NCI-H1930 (cell line): ENCODE measurements at places on chromosomes 7 and 10.

DNA sequence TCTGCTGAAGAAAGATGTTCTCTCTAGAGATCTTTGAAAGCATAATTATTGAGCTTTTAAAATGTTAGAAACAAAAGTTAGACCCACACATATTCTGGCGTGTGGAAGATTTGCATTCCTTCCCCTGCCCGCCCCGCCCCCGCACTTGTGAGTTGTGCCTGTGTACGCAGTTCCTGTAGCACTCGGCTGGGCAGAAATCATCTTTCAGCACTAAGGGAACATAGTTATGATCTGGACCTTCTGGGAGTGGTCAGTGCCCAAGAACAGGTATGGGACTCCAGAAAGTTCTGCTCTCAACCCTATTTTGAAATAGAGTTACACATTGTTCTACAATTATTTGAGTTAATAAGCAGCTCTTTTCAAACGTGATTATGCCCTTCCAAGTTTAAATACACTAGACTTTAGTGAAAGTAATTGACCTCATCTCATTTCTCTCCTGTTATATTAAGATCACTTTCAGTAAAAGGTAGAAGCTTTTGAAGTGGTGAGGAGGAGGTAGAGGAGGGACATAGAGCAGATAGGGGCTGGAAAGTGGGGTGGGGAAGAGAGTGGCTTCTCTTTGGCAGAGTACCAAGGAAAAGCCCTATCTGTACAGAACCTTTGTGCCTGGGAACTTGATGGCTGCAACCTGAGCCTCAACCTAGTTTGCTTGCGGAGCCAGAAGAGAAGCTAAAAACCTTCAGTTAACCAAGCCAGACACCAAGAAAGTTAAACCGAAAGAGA is 5.7 kb downstream of the BLVRA start:
- DNase-seq, result no peak

- no peak for DNase-seq
Observed at GRCh38 chr7:40244226-40244625, 109.4 kb downstream of the SUGCT start.

GRCh38 chr7:149280151-149280550 is 18.2 kb downstream of the ZNF783 start:
- DNase-seq, result no peak

DNA sequence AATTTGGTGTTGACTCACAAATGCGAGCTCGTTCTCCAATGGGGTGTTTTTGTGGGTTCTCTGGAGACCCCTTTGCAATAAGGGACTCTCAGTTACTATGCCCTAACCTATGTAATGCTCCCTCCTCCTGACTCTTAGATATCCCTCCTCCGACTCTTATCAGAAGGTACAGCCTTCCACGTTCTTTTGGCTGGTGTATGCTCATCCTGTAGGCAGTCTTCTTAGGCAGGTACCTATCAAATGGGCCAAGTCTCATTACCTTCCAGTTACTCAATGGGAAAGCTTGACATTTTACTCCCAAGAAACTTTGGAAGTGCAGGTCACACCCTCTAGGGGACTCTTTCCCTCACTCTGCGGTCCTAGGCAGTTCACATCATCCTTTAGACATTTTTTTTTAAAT is 32.6 kb downstream of the SLC26A5 start:
- no peak for DNase-seq

DNA sequence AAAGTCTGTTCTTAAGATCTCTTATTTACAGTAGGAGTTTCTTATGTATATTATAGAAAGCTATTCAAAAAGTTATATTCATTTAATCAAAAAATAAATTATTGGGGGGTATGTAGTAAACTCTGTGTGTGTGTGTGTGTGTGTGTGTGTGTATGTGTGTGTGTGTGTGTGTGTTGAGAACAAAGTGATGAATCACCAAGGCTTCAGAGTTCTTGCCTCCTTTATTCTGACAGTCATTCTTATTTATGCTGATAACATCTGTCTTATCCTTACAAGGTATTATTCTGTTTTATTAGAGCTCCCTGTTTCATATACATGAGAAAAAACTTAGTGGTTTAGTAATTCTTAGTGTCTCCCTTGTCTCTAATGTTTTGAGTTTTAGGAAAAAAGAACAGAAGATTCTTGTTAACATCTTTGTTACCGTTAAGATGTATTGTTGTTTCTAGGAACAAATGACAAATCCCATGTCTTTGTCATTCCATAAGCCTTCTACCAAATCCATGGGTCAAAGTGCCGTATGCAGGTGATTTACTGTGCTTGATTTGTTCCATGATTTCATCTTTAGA is 424.0 kb downstream of the EXOC4 start:
- no peak for DNase-seq

- DNase-seq, result no peak
Observed at GRCh38 chr10:44714451-44714850, 196.7 kb upstream of the TMEM72 start.

DNA sequence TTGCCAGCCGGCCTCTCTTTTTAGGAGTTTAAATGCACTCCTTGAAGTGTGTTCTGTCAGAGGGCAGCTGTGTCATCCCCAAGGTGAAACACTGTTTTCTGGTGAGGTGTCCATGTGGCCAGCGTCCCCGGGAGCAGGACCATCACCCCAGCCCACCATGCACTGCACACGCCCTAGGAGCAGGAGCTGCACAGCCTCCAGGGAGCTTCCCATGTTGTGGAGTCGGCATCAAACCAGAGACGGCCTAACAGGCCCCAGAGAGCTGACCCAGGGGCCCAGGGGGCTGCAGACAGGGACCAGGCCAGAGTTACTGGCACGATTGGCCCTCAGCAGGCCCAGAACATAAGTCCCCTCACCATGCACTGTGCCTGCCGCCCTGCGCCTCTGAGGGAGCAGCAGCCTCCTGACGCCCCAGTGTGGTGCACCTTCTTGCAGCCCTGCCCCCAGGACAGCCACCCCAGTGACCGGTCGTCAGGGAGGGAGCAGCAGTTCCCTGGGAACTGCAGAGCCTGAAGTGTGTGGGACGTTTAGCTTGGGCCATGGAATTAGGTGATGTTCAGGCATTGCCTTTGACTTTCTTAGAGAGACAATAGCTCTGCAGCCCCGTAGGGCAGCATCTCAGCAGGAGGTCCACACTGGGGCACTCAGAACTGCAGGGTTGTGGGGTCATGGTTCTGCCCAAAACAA is 97.9 kb downstream of the NKX6-2 start:
- no peak for DNase-seq

- DNase-seq, result no peak
Observed at GRCh38 chr7:71021131-71021530, 110.8 kb upstream of the GALNT17 start.

- no peak for DNase-seq
Observed at GRCh38 chr7:157499121-157499834, 162.5 kb downstream of the DNAJB6 start.

GRCh38 chr7:158809596-158809995 is 19.7 kb downstream of the ESYT2 start:
- no peak for DNase-seq

DNA sequence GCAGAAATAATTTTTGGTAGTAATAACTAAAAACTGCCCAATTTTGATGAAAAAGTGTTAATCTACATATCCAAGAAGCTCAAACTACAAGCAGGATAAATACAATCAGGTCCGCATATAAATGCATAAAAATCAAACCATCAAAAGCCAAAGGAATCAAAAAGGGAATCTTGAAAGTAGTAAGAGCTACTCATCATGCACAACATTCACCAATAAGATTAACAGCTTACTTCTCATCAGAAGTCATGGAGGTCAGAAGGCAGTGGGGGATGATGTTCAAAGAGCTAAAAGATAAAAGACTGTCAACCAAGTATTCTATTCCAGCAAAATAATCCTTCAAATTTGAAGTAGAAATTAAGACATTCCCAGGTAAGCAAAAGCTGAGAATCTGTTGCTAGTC is 76.4 kb downstream of the CRPPA start:
- no peak for DNase-seq

- DNase-seq, result no peak
Observed at GRCh38 chr10:96708456-96708855, 11.9 kb downstream of the PIK3AP1 start.

- DNase-seq, result no peak
Observed at GRCh38 chr10:61733358-61733940, 70.7 kb downstream of the CABCOCO1 start.

GRCh38 chr7:74003621-74004020 is 24.4 kb upstream of the ELN start:
- no peak for DNase-seq

- DNase-seq, result no peak
Observed at GRCh38 chr10:133052076-133052475, 35.6 kb upstream of the ADGRA1 start.

GRCh38 chr7:87645446-87645845 is 17.2 kb downstream of the RUNDC3B start:
- DNase-seq, result no peak

GRCh38 chr10:79255007-79255507 is 92.2 kb upstream of the PPIF start:
- DNase-seq, result no peak

GRCh38 chr10:35458500-35459448 is 122.5 kb downstream of the CCNY start:
- DNase-seq, result no peak

DNA sequence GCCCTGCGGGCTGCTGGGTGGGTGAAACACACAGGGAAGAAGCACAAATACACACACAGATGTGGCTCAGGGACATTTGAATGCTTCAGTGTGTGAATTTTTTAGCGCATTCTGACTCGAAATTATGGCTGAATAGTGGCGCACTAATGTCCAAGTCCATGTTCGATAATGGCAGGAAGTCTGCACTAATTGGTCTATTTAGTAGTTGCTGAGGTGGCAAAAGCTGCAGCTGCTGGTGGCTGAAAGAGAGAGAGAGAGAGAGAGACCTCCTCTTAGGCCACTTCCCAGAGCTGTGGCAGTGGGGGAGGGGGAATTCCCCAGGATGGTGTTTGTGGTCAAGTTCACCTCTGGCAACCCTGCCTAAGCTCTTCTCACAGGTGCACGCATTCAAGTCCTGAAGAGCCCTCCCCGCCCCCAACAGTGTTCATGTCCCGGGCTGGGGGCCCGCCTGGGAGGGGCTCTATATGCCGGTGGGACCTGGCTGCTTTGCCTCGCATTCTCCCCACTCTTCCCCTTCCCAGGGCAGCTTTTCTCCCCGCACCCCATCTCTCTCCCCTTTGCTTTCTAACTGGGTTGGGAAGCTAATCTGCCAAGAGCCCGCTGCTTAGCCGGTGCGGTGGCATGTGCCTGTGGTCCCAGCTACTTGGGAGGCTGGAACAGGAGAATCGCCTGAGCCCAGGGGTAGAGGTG is 6.0 kb upstream of the MNX1 start:
- no peak for DNase-seq

- no peak for DNase-seq
Observed at GRCh38 chr7:153006911-153007310, 247.4 kb downstream of the ACTR3B start.

- DNase-seq, result no peak
Observed at GRCh38 chr7:137704723-137705122, 142.1 kb downstream of the DGKI start.

GRCh38 chr10:132642732-132643008 is 105.1 kb downstream of the INPP5A start:
- no peak for DNase-seq

GRCh38 chr10:92490387-92490786 is 83.5 kb downstream of the IDE start:
- no peak for DNase-seq

GRCh38 chr10:132186488-132187429 is at the start of gene DPYSL4:
DPYSL4 (plus strand) TSS chr10:132186948; CDS start chr10:132187064, 116 bp downstream.
- no peak for DNase-seq

DNA sequence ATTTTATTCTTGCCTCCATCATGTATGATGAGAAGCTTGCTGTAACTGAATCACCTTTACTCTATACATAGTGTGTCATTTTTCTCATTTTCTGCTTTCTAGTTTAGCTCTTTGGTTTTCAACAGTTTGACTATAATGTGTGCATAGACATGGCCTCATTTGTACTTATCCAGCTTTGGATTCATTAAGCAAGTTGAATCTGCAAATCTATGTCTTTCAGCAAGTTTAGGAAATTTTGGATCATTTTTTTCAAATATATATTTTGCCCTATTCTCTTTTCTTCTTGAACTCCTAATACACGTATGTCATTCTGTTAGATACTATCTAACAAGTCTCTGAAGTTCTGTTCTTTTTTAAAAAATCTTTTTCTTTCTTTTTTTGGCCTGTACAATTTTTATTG is 57.8 kb downstream of the PRLHR start:
- no peak for DNase-seq

- no peak for DNase-seq
Observed at GRCh38 chr10:132593900-132594876, 56.6 kb downstream of the INPP5A start.

- no peak for DNase-seq
Observed at GRCh38 chr7:94360926-94361325, 33.8 kb upstream of the COL1A2 start.

- no peak for DNase-seq
Observed at GRCh38 chr10:95579835-95580535, 18.8 kb upstream of the SORBS1 start.

DNA sequence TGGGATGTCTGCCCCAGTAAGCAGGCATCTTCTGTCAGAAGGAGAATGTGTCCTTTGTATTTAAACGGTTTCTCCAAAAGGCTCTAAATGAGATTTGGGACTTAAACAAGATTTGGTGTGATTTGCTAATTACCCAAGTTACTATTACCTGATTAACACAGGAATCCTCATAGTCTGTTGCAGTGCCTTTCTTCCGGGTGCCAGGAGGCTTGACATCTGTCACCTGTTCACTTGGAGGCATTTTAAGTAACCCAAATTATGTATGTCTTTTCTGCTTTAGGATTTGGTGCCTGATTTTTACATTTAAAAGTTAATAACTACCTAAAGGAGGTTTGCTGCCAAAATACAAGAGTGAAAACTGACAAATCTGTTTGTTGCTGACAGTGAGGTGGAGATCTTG is 587.9 kb upstream of the GALNT17 start:
- DNase-seq, result no peak

- no peak for DNase-seq
Observed at GRCh38 chr10:52779541-52780390, 7.2 kb upstream of the MBL2 start.

DNA sequence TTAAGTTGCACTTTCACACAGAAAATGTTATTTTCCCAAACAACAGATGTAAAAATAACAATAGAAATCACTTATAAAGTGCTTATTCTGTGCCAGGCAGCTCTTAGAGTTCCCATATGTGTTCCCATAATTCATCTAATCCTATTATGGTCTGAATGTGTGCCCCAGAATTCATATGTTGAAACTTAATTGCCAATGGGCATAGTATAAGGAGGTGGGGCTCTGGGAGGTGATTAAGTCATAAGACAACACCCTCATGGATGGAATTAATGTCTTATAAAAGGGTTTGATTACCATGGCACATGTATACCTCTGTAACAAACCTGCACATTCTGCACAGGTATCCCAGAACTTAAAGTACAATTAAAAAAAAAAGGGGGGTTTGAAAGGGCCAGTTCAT is 92.7 kb downstream of the FZD1 start:
- no peak for DNase-seq
